Adrenal gland (tissue), 19 donors: ENCODE measurements at places on chromosomes 11 and 22.

DNA sequence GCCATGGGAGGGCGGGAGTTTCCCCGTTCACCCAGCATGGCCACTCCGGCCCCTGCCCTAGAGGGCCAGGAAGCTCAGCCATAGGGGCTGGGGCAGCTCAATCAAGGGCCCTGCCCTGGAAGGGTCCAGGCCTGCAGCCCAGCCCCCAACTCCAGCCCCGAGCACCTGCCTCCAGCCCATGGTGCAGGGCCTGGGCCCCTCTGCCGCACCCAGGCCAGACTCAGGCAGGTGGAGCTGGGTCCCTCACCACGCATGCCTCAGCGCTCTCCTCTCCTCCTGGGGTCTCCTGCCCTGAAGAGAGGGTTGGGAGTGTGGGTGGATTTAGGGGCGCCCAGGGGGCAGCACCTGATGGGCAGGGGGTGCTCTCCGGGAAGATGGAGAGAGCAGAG is 13.1 kb downstream of the MLC1 start:
- H3K27me3 ChIP-seq, result peaks cover 7% of the 10 kb centered on the region
- H3K27ac ChIP-seq, result no peak overlapping the region
- no peak overlapping the region for H3K4me3 ChIP-seq
- H3K36me3 ChIP-seq, result no peaks in the 10 kb centered on the region
- no peaks in the 10 kb centered on the region for H3K4me1 ChIP-seq

DNA sequence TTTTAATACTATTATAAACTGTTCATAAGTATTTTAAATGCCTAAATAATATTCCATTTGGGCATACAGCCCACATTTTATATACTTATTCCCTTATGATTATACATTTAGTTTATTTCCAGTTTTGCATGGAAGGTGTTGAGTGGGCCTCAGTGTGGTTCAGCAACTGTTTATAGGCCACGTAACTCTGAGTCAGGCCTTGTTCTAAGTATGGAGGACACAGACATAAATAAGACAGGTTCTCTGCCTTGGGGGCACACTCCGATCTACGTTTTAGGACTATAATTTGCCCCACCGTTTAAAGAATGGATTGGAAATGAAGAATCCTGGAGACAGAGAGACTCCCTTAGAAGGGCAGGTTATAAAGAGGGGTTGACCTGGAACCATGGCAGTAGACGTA is 212.2 kb upstream of the TBCEL start:
- H3K27me3 ChIP-seq, result no peaks in the 10 kb centered on the region
- H3K36me3 ChIP-seq, result no peaks in the 10 kb centered on the region
- no peak overlapping the region for H3K27ac ChIP-seq
- DNase-seq, result no peak
- no peak overlapping the region for H3K4me3 ChIP-seq
- no peaks in the 10 kb centered on the region for H3K4me1 ChIP-seq

GRCh38 chr11:19573666-19574065 is 139.0 kb upstream of the NAV2 start:
- peaks cover 25% of the 10 kb centered on the region for H3K4me1 ChIP-seq
- H3K36me3 ChIP-seq, result no peaks in the 10 kb centered on the region
- H3K27ac ChIP-seq, result no peak overlapping the region
- no peak for DNase-seq

DNA sequence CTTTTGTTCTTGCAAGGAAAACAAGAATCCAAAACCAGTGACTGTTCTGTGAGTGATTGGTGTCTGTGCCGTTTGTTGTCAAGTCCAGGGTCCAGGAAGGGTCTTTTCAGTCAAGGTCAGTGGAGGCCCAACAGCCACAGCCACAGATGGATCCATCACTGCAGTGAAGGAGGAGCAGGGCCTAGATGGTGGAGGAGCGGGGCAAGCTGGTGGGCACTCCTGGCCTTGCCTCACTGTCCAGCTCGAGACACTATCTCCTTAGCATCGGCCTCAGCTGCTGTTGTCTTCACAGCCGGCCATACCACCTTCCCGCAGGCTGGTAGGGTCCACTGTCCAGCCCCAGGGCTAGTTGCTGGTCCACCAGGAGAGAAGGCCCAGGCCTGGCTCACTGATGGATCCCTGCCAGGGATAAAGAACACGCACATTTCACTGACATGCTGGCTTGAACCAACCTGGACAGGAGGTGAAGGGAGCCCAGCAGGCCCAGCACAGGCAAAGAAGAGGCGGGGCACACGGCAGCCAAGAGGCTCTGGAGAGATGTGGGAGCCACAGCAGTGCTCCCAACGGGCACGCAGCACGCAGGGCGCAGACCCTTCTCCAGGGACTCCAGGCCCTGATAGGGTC is 15.2 kb downstream of the POLR3H start:
- peak overlapping the region; percentile 44 for H3K27ac ChIP-seq
- DNase-seq, result no peak
- H3K27me3 ChIP-seq, result no peaks in the 10 kb centered on the region
- peaks cover 30% of the 10 kb centered on the region for H3K4me1 ChIP-seq
- no peak overlapping the region for H3K4me3 ChIP-seq
- no peaks in the 10 kb centered on the region for H3K36me3 ChIP-seq

- no peaks in the 10 kb centered on the region for H3K27me3 ChIP-seq
- no peak for DNase-seq
- H3K36me3 ChIP-seq, result no peaks in the 10 kb centered on the region
- no peak overlapping the region for H3K4me3 ChIP-seq
- no peak overlapping the region for H3K27ac ChIP-seq
These were observed 14.0 kb upstream of the POU2AF1 start for GRCh38 chr11:111393096-111393495.

DNA sequence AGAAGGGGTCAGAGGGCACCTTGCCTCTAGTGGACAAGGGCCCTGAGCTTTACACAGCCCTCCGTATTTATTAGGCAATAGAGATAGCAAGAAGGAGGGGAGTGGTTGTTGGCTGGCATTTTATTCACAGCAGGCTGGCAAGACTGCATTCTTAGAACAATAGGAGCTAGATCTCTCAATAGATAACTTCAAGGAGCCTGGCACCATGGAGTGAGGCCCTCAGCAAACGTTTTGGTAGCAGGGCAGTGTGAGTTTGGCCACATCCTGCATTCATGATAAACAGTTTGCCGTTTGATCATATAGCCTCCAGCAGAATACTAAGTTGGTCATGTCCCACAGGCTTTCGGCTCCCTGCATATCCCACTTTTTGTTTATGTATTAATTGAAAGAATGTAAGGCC is 31.6 kb downstream of the OR10A6 start:
- DNase-seq, result no peak
- no peaks in the 10 kb centered on the region for H3K36me3 ChIP-seq
- no peaks in the 10 kb centered on the region for H3K4me1 ChIP-seq
- no peak overlapping the region for H3K4me3 ChIP-seq

- H3K36me3 ChIP-seq, result peaks cover 24% of the 10 kb centered on the region
- peaks cover 20% of the 10 kb centered on the region for H3K4me1 ChIP-seq
- H3K4me3 ChIP-seq, result peak overlapping the region; percentile 77
- H3K27me3 ChIP-seq, result no peaks in the 10 kb centered on the region
- DNase-seq, result peak; percentile 53
These were observed 936 bp downstream of the BRD1 start for GRCh38 chr22:49826603-49827270.

- DNase-seq, result no peak
- H3K27ac ChIP-seq, result no peak overlapping the region
- H3K36me3 ChIP-seq, result no peaks in the 10 kb centered on the region
- no peaks in the 10 kb centered on the region for H3K27me3 ChIP-seq
These were observed 218.8 kb downstream of the PGR start for GRCh38 chr11:100910808-100911207.

GRCh38 chr22:27792452-27793161 is 8.9 kb downstream of the MN1 start:
- no peak overlapping the region for H3K4me3 ChIP-seq
- no peak for DNase-seq
- no peaks in the 10 kb centered on the region for H3K36me3 ChIP-seq
- no peaks in the 10 kb centered on the region for H3K4me1 ChIP-seq
- no peak overlapping the region for H3K27ac ChIP-seq
- H3K27me3 ChIP-seq, result peaks cover 11% of the 10 kb centered on the region

DNA sequence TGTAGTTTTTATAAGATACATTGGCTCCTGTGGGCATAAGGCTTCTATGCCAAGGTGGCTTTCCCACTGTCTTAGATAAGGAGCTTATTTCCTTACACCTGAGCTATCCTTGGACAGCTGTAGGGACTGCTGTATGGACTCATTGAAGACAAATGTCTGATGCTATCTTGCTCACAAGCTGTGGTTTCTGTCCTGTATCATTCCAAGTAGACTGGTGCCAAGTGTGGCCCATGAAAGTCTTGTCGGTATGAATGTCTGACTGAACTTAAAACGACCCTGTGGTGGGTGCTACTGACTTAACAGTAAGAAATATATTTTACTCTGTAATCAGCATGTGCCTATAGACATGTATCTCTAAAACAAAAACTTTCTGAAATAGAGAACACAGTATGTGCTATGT is 45.0 kb downstream of the LARGE2 start:
- H3K36me3 ChIP-seq, result no peaks in the 10 kb centered on the region
- no peaks in the 10 kb centered on the region for H3K27me3 ChIP-seq
- H3K27ac ChIP-seq, result no peak overlapping the region
- peaks cover 6% of the 10 kb centered on the region for H3K4me1 ChIP-seq
- DNase-seq, result no peak
- H3K4me3 ChIP-seq, result no peak overlapping the region

GRCh38 chr11:94705891-94706615 is 62.1 kb upstream of the AMOTL1 start:
- no peak for DNase-seq
- H3K27ac ChIP-seq, result no peak overlapping the region
- H3K36me3 ChIP-seq, result no peaks in the 10 kb centered on the region
- no peaks in the 10 kb centered on the region for H3K27me3 ChIP-seq
- H3K4me3 ChIP-seq, result no peak overlapping the region

DNA sequence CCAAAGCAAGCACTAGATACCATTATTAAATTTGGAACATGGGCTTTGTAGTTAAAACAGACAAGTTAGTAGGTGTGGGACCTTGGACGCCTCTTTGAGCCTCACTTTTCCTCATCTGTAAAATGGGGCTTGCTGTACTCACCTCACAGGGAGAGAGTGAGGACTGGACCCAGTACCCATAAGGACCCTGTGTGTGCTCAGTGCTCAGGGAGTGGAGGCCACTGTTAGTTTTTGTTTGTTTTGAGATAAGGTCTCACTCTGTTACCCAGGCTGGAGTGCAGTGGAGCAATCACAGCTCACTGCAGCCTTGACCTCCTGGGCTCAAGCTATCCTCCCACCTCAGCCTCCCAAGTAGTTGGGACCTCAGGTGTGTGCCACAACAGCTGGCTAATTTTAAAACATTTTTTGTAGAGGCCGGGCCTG is 8.9 kb downstream of the RAPSN start:
- no peak for DNase-seq
- H3K36me3 ChIP-seq, result no peaks in the 10 kb centered on the region
- peaks cover 11% of the 10 kb centered on the region for H3K4me1 ChIP-seq

DNA sequence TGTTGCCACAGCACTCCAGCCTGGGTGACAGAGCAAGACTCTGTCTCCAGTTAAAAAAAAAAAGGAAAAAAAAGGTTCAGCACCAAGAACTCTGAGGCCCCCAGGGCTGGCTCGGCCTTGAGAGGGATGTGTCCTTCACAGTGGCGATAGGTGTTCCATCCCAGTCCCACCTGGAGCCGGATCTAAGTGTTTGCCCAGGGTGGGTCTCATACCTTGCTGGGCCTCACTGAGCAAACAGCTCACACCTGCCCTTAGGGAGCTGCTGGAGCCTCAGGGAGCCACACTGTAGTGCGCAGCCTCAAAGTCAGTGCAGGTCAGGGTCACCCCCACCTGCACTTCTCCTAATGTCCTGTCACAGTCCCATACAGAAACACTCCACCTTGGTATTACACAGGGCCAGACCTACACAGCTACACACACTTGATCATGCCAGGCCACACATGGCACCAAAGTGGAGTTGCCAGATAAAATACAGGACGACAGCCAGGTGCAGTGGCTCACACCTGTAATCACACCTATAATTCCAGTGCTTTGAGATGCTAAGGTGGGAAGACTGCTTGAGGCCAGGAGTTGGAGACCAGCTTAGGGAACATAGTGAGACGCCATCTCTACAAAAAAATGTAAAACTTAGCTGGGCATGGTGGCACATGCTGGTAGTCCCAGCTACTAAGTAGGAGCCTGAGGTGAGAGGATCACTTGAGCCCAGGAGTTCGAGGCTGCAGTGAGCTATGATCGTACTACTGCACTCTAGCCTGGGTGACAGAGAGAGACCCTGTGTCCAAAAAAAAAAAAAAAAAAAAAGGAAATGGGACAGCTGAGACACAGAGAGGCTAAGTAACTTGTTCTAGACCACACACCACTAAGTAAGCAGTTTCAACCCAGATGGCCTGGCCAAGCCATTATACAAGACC is 7.3 kb downstream of the STARD10 start:
- no peak overlapping the region for H3K27ac ChIP-seq
- no peaks in the 10 kb centered on the region for H3K4me1 ChIP-seq
- DNase-seq, result no peak
- H3K36me3 ChIP-seq, result no peaks in the 10 kb centered on the region

- peak overlapping the region; percentile 79 for H3K27ac ChIP-seq
- H3K27me3 ChIP-seq, result no peaks in the 10 kb centered on the region
- DNase-seq, result peak; percentile 43
These were observed 264.6 kb upstream of the PLET1 start for GRCh38 chr11:112525270-112525669.

GRCh38 chr11:57568330-57568766 is 876 bp upstream of the UBE2L6 start:
- H3K36me3 ChIP-seq, result no peaks in the 10 kb centered on the region
- H3K4me3 ChIP-seq, result no peak overlapping the region
- peak overlapping the region; percentile 85 for H3K27ac ChIP-seq
- DNase-seq, result no peak
- H3K27me3 ChIP-seq, result no peaks in the 10 kb centered on the region

GRCh38 chr11:11944444-11944843 is 64.0 kb downstream of the DKK3 start:
- no peak overlapping the region for H3K27ac ChIP-seq
- no peak for DNase-seq
- H3K4me3 ChIP-seq, result no peak overlapping the region
- peaks cover 36% of the 10 kb centered on the region for H3K36me3 ChIP-seq
- H3K4me1 ChIP-seq, result peaks cover 24% of the 10 kb centered on the region

GRCh38 chr22:43181321-43182076 is 5.4 kb downstream of the TTLL12 start:
- no peak overlapping the region for H3K27ac ChIP-seq
- DNase-seq, result no peak
- H3K36me3 ChIP-seq, result peaks cover 17% of the 10 kb centered on the region
- peaks cover 27% of the 10 kb centered on the region for H3K4me1 ChIP-seq
- H3K4me3 ChIP-seq, result no peak overlapping the region

GRCh38 chr11:727859-728748 is 19.2 kb upstream of the TALDO1 start:
- peak overlapping the region; percentile 63 for H3K27ac ChIP-seq
- peak; percentile 96 for DNase-seq
- H3K4me3 ChIP-seq, result no peak overlapping the region
- peaks cover 9% of the 10 kb centered on the region for H3K27me3 ChIP-seq
- no peaks in the 10 kb centered on the region for H3K36me3 ChIP-seq
- H3K4me1 ChIP-seq, result peaks cover 11% of the 10 kb centered on the region
